ENCODE measurements at places on chromosomes 6 and 20.

- DNase-seq = no peak
These were observed 10.9 kb upstream of the MRGBP start for GRCh38 chr20:62785393-62785792.

GRCh38 chr20:34420146-34420545 lies 57.1 kb downstream of the ITCH start:
- DNase-seq = no peak

GRCh38 chr6:154370545-154370944 lies 13.9 kb upstream of the IPCEF1 start:
- DNase-seq = no peak

- no peak for DNase-seq
These were observed 58.7 kb downstream of the STXBP5 start for GRCh38 chr6:147262946-147263345.

DNA sequence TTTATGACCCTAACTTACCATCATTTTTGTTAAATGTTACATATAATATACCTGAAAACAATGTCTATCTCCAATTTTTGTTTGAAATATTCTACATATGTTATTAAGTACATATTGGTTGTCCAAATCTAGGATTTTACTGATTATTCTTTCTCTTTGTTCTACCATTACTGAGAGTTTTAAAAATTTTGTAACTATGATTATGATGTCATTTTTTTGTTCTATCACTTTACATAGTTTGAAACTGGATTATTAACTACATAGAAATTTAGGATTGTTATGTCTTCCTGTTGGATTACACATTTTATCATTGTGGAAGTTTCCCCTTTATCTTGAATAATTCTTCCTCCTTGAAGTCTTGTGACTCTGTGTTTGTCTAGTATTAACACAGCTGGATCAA lies 41.2 kb downstream of the LINC00237 start:
- DNase-seq = no peak

- no peak for DNase-seq
These were observed 152.8 kb downstream of the TAF4 start for GRCh38 chr20:61912665-61913422.

DNA sequence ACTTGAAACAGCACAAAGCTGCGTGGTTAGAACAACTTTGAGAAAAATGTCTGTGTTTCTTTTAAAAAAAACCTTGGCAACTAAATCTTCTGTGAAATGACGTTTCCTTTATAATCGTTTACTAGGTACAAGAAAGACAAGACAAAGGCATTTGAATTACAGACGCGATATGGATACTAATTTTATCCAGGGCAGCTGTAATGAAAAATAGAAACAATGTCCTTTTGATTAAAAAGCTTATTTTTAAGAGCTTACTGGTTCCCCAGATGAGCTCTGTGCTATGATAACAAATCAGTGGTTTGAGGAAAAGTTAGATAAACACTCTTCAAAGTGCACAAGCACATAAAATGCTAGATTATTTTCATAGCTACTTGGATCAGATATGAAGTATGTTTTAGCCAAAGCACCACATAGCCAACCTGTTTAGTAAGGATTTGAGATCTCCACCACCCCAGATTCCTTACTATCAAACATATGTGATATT lies 1.6 kb upstream of the SYNCRIP start:
- DNase-seq = no peak

DNA sequence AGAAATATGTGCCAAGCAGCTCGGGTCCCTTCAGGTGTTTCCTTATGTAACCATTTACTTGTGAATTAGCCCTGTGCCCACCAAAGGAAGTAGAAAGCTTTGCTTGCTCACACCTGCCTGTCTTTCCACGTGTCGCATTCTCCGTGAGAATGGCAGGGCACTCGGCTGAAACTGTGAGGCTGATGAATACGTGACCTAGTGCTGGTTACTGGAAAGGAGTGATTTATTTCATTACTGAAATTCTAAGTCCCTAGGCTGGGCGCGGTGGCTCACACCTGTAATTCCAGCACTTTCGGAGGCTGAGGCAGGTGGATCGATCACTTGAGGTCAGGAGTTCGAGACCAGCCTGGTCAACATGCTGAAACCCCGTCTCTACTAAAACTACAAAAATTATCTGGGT lies 45.9 kb upstream of the TULP1 start:
- DNase-seq = no peak

GRCh38 chr6:47162793-47163192 lies 120.7 kb upstream of the ADGRF1 start:
- no peak for DNase-seq

- DNase-seq = peak; percentile 48
These were observed 56.2 kb upstream of the RIPOR2 start for GRCh38 chr6:24991810-24992467.

GRCh38 chr6:98516866-98517265 lies 317.5 kb upstream of the POU3F2 start:
- DNase-seq = no peak

- DNase-seq = no peak
These were observed 67.3 kb downstream of the FAM229B start for GRCh38 chr6:112154711-112155110.

GRCh38 chr6:19715167-19715551 lies 122.0 kb upstream of the ID4 start:
- no peak for DNase-seq

- DNase-seq = no peak
These were observed 35.1 kb upstream of the ARMH2 start for GRCh38 chr6:24833711-24834386.

DNA sequence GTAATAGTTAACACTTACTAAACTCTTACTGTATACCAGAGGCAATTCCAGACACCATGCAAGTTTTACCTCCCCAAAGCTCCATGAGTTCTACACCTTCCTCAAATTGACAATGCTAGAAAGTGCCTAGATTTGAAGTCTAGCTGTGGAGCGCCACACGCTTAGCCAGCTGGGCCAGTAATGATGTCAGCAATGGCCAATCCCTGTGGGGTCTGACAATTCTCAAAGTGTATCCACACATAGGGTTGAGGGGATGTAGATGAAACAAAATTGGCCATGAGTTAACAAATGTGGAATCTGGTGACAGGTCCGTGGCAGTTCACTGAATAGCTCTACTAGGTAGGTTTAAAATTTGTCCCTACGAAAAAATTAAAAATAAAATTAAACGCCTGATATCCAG lies 1.3 kb downstream of the ZNF343 start:
- DNase-seq = no peak

GRCh38 chr6:130752267-130752666 lies 74.9 kb upstream of the SMLR1 start:
- DNase-seq = no peak

DNA sequence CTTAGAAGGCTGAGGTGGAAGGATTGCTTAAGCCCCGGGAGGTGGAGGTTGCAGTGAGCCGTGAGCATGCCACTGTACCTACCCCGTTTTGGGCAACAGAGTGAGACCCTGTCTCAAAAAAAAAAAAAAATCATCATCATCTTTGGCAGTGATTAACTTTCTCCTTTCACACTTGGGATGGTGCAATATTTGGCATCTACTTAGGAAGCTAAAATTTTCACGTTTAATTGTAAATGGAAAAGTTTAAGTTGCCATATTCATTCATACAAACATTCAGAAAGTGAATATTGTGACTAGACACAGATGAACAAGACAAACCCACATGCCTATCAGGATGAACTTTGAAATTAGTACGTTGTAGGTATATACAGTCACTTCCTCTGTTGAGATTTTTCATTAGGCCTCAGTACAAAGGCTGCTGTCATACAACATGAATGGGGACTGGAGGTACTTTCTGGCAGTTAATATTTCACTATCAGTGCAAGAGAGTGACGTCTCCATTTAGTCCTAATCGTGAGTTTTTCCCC lies 10.3 kb downstream of the TOP1 start:
- DNase-seq = no peak

- no peak for DNase-seq
These were observed 151.8 kb downstream of the FOXC1 start for GRCh38 chr6:1761477-1761877.

- DNase-seq = no peak
These were observed 158.3 kb upstream of the IRAK1BP1 start for GRCh38 chr6:78709021-78709420.

GRCh38 chr6:313917-314316 lies 21.6 kb downstream of the DUSP22 start:
- DNase-seq = no peak

DNA sequence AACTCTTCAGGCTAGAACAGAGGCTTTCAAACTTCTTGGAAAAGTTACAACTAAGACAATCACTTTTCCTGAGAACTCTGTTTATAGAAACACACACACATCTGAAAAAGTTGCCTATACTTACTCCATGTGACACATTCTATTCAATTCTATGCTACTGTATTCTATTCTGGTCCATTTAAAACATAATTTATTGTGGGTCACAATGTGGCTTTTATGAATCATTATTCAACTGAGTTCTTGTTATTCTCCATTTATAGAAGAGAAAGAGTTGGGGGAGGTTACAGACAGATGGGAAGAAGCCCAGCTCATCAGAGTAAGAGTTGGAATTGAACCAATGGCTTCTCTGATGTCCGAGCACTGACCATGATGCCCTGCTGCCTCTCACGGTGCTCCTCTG lies 21.6 kb upstream of the BCAS1 start:
- no peak for DNase-seq

- DNase-seq = no peak
These were observed 23.6 kb downstream of the TFAP2A start for GRCh38 chr6:10391299-10391630.

GRCh38 chr6:80217794-80218193 lies 111.3 kb downstream of the BCKDHB start:
- DNase-seq = no peak

All from SHP77 (cell line).